ENCODE measurements at places on chromosomes 13 and 19.

DNA sequence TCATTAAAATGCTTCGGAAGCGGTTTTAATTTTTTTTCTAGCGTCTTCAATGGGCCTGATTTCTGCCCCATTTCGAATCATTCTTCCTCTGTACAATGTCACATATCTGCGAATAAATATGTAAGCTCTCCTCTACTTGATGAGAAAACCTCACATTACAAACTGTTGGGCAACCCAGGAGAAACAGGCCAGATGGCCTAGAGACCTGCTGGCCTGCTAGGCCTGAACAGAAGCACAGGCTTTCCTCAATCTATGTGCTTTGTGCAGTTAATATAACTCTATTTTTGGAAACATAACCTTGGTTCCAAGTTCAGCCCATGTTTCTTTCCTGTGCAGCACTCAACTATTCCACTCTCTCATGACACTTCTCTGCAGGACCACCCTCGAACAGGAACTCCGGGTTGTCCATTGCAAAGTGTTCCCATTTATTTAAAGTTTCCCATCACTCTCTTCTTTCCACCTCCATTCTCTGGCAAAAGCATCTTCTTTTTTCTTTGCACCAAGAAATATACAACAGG is 42.0 kb downstream of the DCLK1 start:
- no peak for DNase-seq

DNA sequence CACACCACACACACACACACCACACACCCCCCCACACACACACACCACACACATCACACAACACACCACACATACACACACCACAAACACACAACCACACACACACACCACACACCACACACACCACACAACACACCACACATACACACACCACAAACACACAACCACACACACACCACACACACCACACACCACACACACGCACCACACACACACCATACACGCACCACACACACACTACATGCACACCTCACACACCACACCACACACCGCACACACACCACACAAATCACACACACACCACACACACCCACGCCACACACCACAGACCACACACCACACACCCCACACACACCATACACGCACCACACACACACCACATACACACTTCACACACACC is 83.5 kb downstream of the ZNF557 start:
- DNase-seq = no peak

GRCh38 chr19:55962186-55962585 is 14.6 kb downstream of the NLRP8 start:
- DNase-seq = no peak

DNA sequence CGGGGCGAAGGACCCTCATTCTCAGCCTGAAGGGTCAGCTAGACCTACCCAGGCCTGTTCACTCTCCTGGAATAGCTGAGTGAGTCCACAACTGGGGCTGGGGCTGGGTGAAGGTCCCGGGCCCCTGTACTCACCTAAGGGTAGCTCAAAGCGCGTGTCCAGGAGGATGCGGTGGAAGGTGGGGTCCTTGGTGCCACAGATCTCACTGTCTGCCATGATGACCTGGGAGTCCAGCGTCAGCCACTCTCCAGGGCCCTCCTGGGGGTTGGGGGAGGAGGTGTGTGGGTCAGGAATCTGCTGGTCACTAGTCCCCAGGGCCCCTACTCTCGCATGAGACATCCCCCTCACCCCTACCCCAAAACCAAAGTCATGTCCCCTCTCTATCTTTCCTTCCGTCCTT is 18.7 kb downstream of the UNC13A start:
- no peak for DNase-seq

GRCh38 chr13:98974053-98974452 is 3.8 kb downstream of the DOCK9 start:
- DNase-seq = no peak

DNA sequence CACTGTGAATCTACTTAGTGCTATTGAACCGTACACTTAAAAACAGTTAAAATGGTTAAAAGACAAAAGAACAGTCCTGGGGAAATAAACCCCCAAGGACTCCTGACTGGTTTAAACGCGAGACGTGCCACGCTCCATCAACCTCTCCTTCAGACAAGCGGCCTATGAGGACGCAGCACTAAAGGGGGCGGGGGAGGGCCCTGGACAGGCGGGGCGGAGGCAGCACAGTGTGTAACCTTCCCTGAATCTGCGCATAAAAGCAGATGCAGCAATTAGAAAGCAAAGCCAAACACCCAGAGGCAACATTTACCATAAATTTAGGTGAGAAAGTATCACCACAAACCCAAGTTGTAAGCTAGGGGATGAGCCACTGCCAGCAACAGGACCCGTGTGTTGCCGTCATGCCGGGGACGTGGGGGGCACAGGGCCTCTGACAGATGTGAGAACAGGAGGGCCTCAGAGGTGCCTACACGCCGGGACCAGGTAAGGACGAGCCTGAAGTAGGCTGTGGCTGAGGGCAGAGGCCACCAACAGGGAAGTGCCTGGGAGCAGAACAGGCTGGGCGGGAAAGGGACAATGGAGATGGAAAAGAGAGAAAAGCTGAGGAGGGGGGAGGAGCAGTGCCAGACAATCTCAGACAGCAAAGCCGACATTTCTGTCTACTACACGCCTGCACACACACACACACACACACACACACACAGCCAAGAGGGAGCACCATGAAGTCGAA is 15.3 kb upstream of the ADPRHL1 start:
- no peak for DNase-seq

DNA sequence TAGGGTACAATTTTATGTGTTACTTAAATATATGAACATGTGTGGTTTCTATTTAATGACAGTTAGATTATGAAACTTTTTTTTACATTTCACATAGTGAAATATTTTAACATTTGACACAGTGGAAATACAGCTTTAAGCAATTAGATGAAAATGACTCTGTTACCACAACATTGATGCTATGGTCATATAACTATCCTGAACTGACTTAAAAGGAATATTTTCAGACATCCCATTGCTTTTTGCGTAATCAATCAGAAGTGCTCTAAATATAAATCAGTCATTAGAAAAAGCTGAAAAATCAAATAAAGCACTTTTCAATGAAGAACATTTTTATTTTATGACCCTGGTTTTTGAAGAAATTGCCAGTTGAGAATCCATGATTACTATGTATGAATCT is 80.3 kb downstream of the UFM1 start:
- DNase-seq = no peak

GRCh38 chr19:44726465-44726864 is 22.0 kb upstream of the BCL3 start:
- DNase-seq = no peak

DNA sequence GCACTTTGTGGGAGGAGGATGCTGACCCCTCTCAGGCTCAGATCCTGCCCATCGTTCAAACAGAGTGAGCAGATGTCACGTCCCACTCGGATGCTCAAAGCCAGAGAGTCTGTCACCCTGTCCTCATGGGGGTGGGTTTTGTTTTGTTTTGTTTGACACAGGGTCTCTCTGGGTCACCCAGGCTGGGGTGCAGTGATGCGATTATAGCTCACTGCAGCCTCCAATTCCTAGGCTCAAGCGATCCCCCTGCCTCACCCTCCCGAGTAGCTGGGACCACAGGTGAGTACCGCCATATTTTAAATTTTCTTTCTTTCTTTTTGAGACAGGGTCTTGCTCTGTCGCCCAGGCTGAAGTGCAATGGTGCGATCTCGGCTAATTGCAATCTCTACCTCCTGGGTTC is 4.0 kb downstream of the ADGRE2 start:
- DNase-seq = no peak

DNA sequence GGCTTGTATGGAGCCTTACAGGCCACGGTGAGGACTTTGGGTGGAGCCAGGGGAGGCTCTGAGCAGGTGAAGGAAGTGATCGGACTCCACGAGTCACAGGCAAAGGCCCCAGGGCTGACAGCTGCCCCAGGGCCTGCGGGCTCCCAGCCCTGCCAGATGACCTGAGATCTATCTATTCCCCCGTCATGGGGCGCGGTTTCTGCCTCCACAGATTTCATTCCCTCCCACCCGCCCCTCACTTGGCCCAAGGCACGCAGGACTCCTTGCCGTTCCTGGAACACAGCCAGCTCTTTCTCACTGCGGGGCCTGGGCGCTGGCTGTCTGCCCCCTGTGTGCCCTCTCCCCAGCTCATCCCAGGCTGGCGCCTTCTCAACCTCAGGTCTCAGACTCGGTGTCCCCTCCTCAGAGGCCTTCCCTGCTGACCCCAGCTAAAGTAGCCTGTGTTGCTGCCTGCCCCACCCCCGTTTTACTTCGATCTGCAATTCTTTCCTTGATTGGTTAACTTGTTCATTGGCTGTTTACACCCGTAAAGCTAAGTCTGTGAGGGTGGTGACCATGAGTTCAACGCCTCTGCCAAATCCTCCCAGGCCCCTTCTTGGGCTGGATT is 13.9 kb upstream of the PAK4 start:
- DNase-seq = no peak

GRCh38 chr19:35125749-35126623 is 8.9 kb downstream of the LGI4 start:
- DNase-seq = no peak

DNA sequence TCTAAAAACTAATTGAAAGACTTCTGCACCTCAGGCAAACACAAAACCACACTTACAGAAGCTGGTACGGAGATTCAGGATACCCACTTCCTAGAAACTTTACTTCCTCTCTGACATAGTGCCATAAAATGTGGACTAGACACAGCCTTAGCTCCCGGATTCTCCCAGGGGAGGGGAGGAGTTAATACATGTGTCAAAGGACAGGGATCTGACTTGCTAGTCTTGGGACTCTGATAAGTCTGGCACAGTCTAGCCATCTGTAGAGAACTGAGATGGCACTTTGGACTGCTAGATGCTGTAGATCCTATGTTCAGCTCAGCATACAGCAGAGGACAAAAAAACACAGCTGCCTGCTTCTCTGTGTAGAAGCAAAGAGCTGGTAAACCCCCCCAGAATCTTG is 769.8 kb upstream of the MIR17HG start:
- no peak for DNase-seq

- DNase-seq = no peak
Measured at GRCh38 chr13:29710511-29710910, 115.0 kb upstream of the SLC7A1 start.

DNA sequence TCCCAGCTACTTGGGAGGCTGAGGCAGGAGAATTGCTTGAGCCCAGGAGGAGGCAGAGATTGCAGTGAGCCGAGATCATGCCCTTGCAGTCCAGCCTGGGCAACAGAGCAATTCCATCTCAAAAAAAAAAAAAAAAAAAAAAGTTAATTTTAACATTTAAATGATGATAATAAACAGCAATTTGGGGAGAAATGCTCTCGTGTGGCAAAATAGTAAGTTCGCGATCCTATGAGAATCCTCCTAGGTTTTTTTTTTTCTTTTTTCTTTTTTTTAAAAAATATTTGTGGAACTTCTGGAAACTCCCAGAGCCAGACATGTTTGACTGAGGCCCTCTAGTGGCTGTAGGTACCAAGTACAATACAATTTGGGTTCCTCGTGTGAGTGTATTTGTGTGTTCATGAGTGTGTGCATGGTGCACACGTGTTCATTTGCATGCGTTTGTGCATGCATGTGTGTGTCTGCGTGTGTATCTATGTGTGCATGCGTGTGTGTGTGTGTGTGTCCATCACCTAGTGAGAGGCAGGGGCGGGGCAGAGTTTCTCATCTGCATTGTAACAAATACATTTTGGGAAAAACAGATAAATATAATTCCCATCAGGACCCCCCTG is 31.2 kb downstream of the TMPRSS9 start:
- peak; percentile 24 for DNase-seq

- no peak for DNase-seq
Measured at GRCh38 chr19:33193269-33193864, 763 bp upstream of the LRP3 start.

DNA sequence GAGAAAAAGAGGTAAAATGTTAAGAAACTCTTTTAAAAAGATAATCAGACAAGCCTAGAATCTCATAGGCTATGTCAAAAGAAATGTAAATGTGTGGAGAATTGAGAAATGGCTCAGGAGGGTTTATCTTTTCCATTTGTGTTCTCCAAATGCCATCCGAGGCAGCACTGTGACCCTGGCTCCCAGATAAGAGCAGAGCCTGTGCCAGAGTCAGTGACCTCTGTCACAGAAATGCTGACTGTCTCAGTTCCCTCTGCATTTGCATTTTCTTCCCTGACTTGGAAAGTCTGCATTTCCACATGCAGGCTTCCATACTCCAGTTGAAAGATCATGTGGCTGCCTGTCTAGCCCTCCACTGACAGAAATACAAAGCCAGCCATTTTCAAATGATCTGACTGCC is 42.0 kb downstream of the SERTM1 start:
- no peak for DNase-seq

GRCh38 chr19:40799558-40800338 is 757 bp downstream of the EGLN2 start:
- no peak for DNase-seq

GRCh38 chr19:3573858-3574637 is 1.3 kb downstream of the HMG20B start:
- peak; percentile 97 for DNase-seq

DNA sequence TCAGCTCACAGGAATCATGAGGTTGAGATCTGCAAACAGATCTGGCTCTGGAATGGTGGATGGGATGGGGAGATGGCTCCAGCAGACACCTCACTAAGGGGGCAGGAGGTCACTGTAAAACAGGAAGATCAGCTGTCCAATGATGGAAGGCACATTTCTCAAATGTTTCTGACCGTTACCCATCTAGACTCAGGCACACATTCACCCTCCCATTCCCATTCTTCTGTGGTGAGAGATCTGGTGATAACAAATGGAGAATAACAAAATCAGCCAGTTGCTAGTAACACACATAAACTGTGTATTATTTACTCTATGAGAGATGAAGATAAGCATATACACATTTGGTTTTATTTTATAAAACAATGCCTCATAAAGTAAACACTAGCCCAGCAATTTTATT is 235.9 kb downstream of the TSHZ3 start:
- no peak for DNase-seq

- DNase-seq = no peak
Measured at GRCh38 chr13:108225440-108225839, 7.2 kb downstream of the ABHD13 start.

DNA sequence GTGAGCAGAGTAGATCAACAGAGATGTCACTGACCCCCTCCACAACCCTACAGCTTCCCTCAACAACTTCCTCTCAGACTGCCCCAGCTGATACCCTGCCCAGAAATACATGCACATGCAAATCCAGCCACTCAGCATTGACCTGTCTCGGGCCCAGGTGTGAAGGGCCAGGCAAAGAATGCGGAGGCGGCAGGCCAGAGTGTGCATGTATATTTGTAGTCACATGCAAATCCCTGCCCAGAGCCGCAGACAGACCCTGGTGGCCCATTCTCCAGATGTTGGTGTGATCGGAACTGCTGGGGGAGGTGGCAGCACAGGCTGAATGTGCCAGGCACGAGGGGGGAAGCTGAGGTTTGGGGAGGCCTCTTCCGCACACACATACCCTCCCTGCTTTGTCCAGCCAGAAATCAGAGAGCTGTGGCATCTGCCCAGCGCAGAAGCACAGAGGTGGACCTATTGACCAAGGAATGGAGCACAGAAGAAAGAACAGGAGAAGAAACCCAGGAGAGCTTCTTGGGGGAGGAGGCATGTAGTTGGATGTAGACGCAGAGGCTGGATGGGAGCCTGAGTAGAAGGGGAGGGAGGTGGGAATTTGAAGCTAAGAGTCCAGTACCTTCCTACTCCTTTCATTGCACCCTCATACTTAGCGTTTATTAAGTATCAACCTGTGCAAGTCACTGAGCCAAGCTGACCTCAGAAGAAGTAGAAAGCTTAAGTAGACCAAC is 14.4 kb downstream of the MEF2B start:
- no peak for DNase-seq

GRCh38 chr19:23804676-23805075 is 46.0 kb upstream of the ZNF681 start:
- no peak for DNase-seq

- DNase-seq = no peak
Measured at GRCh38 chr19:38674388-38675171, 27.1 kb downstream of the ACTN4 start.
